Mesothelial cell of epicardium (in vitro differentiated cells): ENCODE measurements at places on chromosomes 1 and 21. TPM values are rescaled to one million over a fixed set of nuclear protein-coding genes. Genes with fewer than 3 reads are reported as not detected.

- no peak for DNase-seq
Measured at GRCh38 chr1:81155131-81155530, 645.6 kb upstream of the ADGRL2 start.

DNA sequence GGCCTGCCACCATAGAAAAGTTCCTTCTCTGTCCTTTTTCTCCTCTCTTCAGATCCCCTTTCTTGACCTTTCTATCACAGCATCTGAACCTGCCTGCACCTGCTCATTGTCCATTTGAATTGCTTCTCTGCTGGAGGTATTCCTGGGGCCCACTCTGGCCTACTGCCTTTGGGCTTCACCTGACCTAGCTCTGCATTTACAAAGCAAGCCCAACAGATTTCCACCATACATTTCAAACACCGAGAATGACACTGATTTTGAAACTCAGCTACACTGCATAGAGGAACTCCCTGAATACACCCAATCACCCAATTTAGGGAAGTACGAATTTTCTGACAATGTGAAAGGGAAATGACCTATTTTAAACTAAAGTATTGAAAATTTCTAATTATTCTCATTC is 284.5 kb upstream of the USP25 start:
- DNase-seq = no peak

GRCh38 chr1:10514490-10515235 is 39.9 kb downstream of the PEX14 start:
- DNase-seq = no peak

GRCh38 chr1:247905181-247905580 is 9.8 kb downstream of the OR2W3 start:
- DNase-seq = no peak

DNA sequence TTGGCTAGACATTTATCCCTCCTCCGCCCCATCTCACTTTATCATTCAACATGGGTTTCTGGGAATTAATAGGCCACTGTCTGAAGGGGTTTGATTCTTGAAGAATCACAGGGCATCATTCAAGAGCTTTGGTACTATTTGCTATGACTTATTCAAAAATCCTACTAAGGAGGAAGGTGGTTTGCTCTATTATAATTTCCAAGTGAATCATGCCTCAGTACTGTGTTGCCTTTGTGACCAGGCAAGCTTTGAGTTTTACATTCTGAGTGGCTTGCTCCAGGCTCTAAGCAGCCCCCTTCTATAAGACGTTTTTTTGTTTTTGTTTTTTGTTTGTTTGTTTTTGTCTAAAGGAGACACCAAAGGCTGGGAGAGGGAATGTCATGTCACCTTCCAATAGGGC is 2.6 kb downstream of the C1orf21 start:
- no peak for DNase-seq

DNA sequence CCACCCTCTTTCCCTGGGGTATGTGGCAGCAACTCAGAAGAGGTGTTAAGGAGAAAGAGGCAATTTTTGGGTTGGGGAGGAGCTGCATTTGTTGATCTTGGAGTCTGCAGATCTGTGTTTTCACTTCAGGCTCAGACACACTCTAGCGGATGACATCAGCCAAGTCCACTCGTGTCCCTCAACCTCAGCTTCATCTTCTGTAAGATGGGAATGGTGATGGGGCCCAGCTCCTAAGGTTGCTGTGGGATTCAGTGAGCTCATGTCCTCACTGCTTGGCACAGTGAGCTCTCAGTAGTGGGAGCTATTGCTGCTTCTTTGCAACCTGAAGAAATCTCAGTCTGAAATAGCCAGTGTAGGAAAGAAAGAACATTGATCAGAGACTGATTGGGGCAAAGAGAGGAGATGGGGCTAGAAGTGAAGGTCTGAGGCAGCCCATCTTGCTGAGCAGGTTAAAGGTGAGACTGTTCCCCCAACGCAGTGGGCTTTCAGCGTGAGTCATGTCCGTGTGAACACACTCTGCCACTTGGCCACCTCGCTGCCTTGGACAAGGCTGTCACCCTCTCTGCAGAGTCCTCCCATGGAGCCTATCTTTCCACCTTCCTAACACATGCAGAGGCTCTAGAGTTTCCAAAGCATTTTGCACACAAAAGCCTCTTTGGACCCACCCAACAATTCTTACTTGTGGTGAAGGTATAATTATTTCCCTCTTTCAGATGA is 56.0 kb upstream of the CITED4 start:
- no peak for DNase-seq

DNA sequence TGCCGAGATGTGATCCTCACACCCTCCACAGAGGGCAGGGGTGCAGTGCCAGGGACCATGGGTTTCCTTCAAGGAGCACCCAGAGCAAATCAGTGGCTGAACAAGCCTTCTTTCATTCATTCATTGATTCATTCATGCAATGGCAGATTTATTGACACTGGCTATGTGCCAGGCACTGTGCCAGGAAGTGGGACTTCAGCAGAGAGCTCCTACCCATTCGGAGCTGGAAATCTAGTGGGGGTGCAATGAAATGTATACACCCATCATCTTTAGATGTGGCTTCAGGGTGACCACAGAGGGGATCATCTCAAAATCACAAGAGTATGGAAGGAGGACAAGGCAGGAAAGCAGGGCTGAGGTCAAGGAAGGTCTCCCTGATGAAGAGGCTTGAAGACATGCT is 18.9 kb downstream of the SLC6A9 start:
- no peak for DNase-seq

GRCh38 chr1:93614986-93615581 is 66.6 kb downstream of the BCAR3 start:
- no peak for DNase-seq

GRCh38 chr1:17617787-17618557 is 78.5 kb downstream of the ARHGEF10L start:
- DNase-seq = no peak

GRCh38 chr1:234272656-234273312 is 100.5 kb upstream of the COA6 start:
- DNase-seq = no peak

- no peak for DNase-seq
Measured at GRCh38 chr1:160081261-160081936, at the start of gene KCNJ9. KCNJ9 (plus strand) TSS chr1:160081538; CDS start chr1:160084031, 2,493 bp downstream.

GRCh38 chr1:153795330-153795837 is 20.2 kb downstream of the SLC27A3 start:
- DNase-seq = no peak

- no peak for DNase-seq
Measured at GRCh38 chr1:12015001-12015491, 4.3 kb upstream of the MIIP start.

- DNase-seq = no peak
Measured at GRCh38 chr1:200380589-200381021, 29.2 kb downstream of the ZNF281 start.

DNA sequence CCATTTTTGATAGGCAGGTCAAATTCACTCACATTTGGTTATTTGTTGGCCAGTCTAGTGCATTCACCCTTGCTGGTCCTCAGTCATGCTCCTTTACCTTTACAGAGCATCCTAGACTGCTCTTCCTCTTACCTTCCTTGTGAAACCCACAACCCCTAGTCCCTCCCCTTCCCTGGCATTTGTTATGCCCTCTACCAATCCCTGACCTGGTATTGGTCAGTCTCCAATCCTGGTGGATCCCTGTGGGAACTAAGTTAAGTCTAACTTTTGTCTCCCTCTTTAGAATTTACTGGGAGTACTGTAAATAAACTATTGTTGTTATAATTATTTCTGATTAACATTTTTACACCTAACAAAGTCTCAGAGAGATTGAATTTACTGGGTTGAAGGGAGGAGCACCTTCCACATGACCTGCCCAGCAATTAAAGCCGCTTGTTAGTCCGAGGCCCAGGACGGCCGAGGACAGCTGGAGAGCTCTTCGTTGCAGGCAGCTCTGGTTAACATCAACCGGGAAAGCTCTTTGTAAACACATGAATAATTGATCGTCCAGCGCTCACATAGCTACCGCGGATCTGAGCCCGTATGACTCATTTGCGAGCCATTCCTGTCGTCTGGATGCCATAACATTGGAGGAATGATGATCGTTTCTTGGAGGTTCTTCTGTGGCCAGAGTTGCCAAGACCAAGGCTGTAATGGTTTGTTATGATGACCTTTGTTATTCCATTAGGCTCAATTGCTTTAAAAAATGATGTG is 31.9 kb downstream of the MTARC1 start:
- DNase-seq = no peak

DNA sequence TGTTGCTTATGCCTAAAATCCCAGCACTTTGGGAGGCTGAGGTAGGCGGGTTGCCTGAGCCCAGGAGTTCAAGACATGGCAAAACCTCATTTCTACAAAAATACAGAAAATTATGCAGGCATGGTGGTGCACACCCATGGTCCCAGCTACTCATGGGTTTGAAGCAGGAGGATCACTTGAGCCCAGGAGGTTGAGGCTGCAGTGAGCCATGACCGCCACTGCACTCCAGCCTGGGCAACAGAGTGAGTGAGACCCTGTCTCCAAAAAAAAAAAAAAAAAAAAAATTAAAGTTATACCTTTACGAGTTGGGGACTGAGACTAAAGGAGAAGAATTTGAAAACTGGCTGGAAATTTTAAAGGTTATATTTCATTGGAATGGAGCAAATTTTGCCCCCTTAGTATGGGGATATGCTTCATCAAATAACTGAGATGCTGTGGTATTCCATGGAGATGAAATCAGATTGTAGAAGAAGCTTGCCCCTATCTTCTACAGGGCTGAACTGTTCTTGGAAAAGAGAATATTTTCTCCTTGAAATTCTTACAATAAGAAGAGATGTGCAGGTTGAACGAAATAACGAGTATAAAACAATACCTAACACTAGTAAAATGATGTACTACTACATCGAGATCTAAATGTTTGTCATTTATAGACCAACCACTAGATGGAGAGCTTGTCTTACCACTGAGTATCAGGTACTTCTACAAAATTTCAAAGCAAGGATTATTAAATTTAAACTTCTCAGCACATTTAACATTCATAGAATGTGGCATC is 34.9 kb upstream of the SCYL3 start:
- no peak for DNase-seq

DNA sequence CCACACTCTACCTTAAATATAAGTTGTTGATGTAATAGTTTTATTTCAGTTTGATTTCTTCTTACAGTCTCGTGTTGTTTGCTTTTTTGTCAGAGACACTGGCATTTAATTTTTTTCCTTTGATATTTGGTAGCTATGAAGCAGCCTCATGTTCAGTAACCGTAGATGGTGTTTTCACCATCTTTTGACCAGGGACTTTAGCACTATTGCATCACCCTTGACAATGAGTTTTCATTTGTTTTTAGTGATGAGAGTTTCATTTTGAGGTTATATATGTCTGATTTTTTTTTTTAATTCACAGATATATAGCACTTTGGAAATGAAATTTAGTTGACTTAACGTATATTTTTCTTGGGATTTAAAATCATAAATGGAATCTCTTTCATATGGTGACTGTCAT is 36.2 kb downstream of the CEP350 start:
- DNase-seq = no peak

DNA sequence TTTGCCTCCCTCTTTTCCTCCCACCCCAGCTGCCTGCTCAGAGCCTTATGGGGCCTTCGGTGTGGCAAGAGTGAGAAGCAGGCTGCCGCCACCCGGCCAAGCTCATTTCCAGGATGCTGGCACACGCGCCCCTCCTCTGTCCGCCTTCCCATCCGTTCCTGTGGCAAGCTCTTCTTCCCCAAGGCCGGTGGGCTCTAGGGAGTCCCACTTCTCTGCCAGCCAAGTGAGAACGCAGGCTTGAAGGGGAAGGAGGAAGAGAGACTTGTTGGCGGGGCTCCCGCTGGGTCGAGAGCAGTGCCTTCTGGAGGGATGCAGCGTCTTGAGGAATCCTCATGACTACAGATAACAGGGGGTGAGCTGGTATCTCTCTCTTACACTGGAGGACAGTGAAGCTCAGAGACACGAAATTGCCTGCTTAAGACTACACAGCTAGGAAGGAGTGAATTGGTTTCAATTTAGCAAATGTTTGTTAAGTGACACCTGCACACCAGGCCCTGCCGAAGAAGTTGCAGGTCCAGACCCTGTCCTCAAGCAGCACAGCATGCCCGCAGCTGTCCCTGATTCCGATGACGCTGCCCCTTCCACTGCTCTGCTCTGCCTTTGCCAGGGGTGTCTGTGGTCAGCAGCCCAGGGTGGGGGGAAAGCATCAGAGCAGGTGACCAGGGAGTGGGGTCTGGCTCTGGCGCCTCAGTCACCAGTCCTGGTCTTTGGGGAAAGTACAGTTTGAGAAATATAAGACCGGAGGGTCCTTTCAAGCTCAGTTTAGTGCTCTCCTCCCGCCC is 40.1 kb upstream of the FOXO6 start:
- DNase-seq = no peak

DNA sequence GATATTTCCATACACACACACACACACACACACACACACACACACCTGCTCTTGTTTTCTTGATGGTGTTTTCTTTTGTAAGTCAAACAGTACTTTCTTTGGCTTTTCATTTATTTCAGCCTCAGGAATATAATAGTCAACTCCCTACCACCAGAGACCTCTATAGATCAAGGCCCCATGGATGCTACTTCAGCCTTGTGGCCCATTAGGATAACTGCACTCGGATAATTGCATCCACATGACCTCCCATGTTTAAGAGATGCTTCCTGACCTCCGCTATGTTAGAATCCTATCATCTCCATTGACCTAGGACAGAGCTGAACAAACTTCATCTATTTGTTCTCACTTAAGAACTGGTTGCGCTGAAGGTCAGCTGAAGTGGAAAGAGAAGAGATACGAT is 1094.0 kb upstream of the B3GALT2 start:
- DNase-seq = no peak

DNA sequence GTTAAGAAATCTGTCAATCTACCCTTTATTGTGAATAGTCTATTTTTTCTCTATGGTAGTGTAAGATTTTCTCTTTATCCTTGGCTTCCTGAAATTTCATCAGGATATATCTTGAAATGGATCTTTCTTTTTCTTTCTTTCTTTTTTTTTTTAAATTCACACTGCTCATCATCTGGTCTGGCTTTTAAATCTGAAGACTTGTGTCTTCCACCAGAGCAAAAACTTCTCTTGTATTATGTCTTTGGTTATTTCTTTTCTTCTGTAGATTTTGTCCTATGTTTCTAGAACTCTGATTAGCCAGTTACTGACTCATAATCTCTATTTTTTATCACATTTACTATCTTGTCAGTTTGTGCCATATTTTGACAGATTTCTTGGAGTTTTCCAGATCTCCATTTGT is 133.8 kb upstream of the LMO4 start:
- DNase-seq = no peak

GPR161 gene
- total RNA-seq = 34.6 to 36.4 TPM (median 35.1 TPM) in 3 replicates

BRDT gene
- not detected in 3 replicates for total RNA-seq

MRPS21 gene
- 64.3 to 65.6 TPM (median 65.5 TPM) in 3 replicates for total RNA-seq

FCRL3 gene
- total RNA-seq = not detected in 3 replicates

HP1BP3 gene
- 262 to 270 TPM (median 269 TPM) in 3 replicates for total RNA-seq

TCHH gene
- not detected in 3 replicates for total RNA-seq

LRRC53 gene
- total RNA-seq = not detected in 3 replicates
